ENCODE measurements at places on chromosomes 5 and 9. TPM values are rescaled to one million over a fixed set of nuclear protein-coding genes. Genes with fewer than 3 reads are reported as not detected.

- ATAC-seq: no peak
Measured at GRCh38 chr9:123191680-123192079, 76.7 kb downstream of the STRBP start.

DNA sequence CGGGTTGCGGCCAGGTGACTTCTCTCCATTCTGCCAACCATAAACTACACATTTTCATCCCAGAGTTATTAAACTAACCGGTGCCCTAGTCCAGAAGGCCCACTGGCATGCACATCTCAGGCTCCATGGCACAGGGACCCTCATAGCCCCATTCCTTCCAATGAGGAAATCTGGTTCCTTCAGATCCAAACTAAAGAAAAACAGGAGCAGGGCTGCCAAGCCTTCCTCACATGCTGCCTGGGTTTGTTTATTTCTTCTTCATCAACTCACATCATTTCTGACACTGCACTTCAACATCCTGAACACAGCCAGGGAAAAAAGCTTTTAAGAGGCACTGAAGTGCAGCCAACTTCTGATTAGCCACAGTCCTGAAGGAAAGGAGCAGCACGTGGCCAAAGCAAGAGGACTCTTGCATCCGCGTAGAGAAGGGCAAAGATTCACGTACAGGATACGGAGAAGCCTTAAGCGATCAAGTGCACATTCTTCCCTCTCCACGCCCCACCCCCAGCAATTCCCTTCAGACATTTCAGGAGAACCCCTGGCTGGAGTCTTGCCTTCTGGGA is 22.5 kb downstream of the LHFPL2 start:
- peak; percentile 40 for ATAC-seq

The SMC2 gene
- total RNA-seq: 11.5 TPM

The SHISAL2B gene
- total RNA-seq: not detected

GRCh38 chr9:137804908-137805630 is 72.5 kb upstream of the CACNA1B start:
- ATAC-seq: no peak

DNA sequence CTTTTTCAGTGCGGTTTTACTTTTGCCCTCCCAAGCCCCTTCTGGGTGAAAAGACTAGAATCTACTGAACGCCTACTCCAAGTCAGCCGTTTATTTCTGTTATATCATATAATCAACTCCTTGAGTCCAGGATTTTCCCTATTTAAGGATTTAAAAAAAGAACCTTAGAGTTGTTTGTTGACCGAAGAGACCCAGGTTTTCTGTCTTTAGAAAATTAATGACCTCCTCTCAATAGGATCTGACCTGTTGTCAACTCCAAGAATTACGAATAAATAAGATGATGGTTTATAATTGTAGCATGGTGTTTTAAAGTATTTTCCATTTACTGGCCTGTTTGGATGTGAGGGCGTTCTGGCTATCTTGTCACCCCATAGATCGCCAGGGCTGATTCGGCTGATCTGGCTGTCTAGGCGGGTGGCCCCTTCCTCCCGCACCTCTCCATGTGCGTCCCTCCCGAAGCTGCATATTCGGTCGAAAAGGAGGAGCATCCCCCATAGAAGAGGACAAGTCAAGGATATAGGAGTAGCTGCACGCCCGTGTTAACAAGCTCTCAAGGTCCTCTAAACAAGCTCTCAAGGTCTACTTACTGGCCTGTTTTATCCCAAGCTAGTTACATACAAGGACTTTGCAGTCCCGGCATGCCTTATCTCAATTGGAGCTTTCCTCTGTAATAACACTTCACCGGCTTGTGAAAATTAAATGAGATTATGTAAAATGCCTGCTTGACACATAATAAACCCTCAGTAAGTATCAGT is 1.1 kb upstream of the UBAP2 start:
- no peak for ATAC-seq

DNA sequence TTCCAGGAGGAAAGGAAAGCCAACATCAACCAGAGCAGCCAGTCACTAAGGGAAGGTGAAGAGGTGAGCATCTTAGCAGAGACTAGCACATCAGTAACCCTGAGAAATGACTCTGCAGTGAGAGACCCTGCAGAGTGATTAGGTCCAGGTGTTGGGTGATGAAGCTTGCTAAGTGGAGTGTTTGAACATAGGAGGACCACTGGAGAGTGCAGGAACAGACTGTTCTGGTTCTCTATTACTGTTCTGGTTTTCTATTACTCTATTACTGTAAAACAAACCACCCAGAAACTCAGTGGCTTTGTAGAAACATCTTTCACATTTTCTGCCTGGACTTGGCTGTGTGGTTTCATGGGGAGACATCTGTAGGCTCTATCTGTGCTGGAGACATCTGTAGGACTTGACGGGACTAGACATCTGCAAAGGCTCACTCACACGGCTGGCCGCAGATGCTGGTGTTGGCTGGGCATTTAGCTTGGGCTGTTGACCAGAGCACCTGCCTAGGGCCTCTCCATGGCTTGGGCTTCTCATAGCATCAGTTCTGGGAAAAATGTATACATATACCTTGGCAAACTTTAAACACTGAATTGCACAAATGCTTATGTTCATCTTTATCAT is 33.4 kb upstream of the SPATA31E1 start:
- ATAC-seq: no peak

The OBP2B gene
- total RNA-seq: not detected
